ENCODE measurements at places on chromosomes 12 and 14.

GRCh38 chr12:64680235-64680634 lies 69.9 kb downstream of the RASSF3 start:
- DNase-seq: no peak

DNA sequence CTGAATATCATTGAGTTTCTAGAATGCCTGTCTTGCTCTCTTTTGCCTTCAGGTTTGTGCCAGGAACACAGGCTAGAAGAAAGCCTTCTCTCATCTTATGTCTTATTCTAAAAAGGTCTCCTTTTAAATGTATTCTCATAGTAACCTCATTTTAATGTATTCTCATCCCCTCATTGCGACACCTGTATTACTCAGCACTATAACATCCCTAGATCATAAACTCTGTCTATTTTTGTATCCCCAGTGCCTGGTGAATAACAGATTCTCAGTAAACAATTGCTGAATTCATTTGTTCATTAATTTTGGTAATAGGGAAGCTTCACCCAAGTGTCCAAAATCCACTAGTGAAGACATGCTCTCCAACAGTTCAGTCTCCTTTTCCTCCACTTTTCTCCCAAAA lies 8.8 kb upstream of the LRRK2 start:
- no peak for DNase-seq

- no peak for DNase-seq
Measured at GRCh38 chr14:104085032-104085888, at the start of gene ASPG. TSS of gene ASPG (plus strand) at chr14:104085700. CDS start at chr14:104085771, 71 bp downstream.

DNA sequence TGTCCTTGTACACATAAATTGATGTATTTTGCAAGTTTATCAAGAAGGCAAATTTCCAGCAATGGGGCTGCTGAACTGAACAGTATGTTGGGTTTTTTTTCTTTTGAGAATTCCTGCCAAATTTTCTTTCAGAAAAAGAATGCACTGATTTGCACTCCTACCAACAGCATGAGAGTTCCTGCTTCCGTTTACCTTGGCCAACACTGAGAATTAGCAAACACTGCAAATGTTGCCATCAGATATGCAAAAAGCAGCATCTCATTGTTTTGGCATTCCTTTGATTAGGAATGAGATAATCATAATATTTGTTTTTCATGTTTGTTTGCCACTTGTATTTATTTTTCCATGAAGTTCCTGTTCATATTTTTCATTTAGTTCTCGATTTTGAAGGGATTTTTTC lies 82.4 kb downstream of the RTN1 start:
- no peak for DNase-seq

DNA sequence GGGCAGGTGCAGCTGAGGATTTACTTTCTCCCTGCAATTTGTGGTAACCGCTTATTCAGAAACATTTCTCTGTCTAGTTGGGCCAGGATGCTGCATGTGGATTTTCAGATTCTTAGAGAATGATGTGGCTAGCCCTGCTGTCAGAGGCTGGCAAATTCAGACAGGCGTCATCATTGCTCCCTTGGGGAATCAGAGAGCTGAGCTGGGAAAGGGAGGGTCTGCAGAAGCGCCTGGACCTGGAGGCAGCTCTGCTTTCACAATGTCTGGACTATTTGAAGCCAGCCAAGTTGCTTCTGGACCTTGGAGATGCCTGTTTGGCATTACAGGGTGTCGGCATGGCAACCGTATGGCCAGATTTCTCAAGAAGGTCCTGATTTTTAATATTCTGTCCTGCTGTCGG lies 3.4 kb downstream of the GALNT16 start:
- DNase-seq: no peak

GRCh38 chr12:18103624-18104023 lies 13.6 kb upstream of the RERGL start:
- no peak for DNase-seq

DNA sequence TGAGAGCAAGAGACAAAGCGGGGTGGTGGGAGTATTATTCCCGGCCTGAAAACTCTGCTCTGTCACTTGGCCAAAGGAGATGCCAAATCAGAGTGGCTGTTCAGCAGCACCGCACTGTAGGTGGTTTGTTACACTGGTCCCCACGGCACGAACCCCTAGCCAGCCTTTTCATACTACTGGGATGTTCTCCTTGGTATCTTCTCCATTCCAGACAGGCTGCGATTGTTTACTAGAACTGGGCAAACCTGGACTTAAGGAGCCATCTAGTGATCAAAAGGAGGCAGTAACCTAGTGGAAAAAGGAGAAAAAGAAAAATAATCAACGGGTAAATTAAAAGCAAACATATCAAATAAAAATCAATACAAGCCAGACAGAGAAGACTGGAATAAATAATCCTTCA lies 58.9 kb upstream of the TMTC2 start:
- no peak for DNase-seq

DNA sequence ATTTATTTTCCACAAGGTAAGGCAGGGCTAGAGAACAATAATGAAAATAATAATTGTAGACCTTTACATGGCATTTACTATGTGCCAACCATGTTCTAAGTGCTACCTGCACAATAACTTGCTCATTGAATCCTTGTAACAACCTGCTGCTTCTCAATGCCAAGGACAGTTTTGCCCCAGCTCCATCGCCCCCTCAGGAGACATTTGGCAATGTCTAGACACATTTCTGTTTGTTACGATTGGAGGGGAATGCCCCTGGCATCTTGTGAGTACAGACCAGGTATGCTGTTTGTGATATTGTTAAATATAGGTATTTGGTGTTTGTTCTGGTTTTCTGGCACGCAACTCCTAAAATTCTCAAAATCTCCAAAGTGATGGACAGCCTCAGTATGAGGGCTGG lies 8.1 kb upstream of the ATXN2 start:
- no peak for DNase-seq

- DNase-seq: no peak
Measured at GRCh38 chr12:92424338-92424737, 278.5 kb upstream of the PLEKHG7 start.

DNA sequence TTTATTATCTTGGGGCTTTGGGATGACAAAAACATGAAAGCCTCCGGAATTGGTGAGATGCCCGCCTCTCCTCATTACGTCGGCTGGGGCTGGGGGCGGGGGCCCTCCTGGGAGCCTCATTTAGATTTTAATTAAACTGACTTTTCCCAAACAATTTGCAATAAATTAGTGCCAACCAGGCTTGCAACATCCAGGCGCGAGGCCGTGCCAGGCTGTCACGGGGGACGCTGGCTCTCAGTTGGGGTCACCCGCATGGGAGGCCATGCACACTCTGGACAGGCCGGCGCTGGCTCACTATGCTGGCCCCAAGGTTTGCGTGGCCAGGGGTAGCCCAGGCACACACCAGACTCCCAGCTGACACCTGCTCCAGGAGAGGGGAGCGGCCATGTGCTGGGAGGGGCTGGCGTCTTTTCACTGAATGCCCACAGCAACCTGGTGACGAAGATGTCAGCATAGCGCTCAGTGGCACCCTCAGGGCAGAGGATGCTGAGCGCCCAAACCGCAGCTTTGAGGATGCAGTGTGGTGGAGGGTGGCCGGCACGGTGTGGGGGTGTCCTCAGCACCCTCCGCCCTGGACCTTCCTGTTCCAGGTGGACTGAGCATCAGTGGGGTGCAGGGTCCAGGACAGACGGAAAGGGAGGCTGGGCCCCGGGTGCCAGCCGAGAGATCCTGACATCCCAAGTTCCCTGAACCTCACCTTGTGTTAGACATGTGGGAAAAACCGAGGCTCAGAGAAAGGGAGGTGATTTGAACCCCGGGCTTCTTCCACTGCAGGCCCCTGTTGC lies 190.8 kb upstream of the C14orf180 start:
- DNase-seq: no peak

DNA sequence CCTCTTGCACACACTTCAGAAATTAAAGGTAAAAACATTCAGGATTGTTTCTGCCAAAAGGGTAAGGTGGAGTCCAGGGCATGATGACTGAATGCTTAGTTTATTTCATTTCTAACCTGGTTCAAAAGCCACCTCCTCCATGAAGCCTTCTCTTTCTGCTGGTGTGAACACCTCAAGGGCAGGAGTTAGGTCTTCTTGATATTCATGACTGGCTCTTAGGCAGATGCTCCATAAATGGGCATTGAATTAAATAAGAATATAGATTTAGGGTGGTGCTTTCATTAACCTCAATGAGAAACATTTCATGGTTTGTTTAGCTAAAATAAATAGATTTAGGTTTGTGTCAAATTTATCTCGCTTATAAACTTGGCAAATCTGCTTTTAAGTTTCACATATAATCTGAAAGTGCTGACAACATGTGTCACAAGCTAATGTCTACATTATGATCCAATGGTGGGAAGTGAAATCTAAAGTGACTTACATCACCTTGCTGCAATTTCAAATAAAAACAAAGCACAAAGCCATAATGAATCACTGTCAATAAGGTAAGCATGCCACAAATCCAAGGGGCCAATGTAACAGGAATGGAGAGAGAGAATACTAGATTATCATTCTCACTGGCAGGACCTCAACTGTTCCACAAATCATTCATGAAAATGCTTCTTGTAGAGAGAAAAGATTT lies 72.7 kb upstream of the GRIP1 start:
- DNase-seq: no peak

DNA sequence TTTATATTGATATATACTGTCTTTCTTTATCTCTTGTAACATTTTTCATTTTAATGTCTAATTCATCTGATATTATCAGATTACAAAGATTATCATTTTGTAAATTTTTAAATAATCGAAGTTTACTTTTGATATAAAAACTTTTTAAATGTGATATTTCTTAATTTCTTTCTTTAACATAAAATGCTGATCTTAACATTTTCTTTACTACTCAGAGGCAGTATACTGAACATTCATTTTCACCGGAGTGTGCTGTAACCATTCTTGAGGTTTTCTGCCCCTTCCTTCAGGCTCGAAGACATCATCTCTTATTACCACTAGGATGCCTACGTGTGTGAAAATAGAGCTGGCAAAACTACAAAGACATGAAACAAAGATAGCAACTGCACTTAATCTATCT lies 186.9 kb downstream of the DIO2 start:
- DNase-seq: no peak

DNA sequence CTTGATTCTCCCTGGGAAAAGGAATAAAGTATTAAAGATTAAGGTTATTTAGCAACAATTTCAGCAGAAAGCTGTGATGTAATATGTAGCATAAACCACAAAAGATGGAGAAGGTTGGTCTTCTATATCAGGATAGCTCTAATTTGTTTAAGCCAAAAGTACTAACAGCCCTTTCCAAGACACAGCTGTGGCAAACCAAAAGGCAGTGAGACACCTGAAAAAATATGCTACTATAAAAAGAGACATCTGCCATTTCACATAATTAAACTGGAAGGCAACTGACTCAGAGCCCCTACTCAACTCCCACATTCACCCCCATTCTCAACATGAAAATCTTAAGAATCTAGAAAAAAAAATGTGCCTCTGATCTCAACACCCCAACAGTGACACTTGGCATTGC lies 390.2 kb upstream of the PRICKLE1 start:
- DNase-seq: no peak

DNA sequence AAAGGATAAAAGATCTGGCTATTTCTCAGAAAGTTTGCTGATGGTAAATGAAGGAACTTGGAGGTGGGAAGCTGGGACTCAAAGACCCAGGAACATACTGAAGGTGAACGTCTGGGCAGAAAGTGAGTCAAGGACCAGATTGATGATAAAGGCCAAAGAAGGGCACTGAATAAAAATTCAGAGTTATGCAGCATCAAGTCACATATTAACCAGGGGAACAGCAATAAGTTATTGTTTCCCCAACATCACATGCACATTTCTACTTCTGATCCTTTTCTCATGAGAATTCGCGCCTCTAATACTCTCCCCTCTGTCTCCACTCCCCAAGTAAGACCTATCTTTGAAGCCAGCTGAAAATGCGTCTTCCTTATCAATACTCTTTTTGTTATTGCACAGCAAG lies 71.8 kb upstream of the SLC35F4 start:
- no peak for DNase-seq

- no peak for DNase-seq
Measured at GRCh38 chr14:100012478-100013327, 52.5 kb upstream of the EVL start.

- no peak for DNase-seq
Measured at GRCh38 chr14:94117856-94118255, 7.3 kb downstream of the IFI27 start.

GRCh38 chr14:73763396-73763795 lies 49.2 kb upstream of the PNMA1 start:
- no peak for DNase-seq

GRCh38 chr14:53884601-53885000 lies 72.0 kb downstream of the BMP4 start:
- no peak for DNase-seq

GRCh38 chr12:33437598-33437997 lies 2.0 kb downstream of the SYT10 start:
- DNase-seq: no peak

- DNase-seq: no peak
Measured at GRCh38 chr12:117872546-117873169, 96.1 kb downstream of the KSR2 start.

DNA sequence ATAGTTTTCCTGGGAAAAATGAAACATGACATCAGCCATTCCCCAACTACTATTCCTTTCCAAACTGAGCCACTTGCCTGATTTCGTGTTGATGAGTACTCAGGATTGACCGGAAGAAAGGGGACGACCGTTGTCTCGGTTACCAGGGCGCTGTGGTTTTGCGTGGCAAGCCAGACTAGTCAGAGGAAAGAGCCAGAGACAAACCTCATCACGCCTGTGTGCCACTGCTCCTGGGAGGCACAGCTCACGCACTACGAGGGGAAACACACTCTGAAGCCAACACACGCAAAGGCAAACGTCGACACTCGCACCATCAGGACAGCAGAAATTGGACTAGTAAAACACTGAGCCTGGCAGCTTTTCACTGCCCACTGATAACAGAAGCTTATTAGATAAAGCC lies 35.0 kb downstream of the GIT2 start:
- DNase-seq: no peak
